ENCODE measurements at places on chromosomes 3 and 15. TPM values are rescaled to one million over a fixed set of nuclear protein-coding genes. Genes with fewer than 3 reads are reported as not detected.

SV2B gene
- total RNA-seq, result 0.15 TPM

PROK2 gene
- not detected for total RNA-seq

- no peak for DNase-seq
Observed at GRCh38 chr3:42256135-42256819, 9.7 kb downstream of the CCK start.

- no peak for DNase-seq
Observed at GRCh38 chr3:194604837-194605236, 28.4 kb downstream of the TMEM44 start.

DNA sequence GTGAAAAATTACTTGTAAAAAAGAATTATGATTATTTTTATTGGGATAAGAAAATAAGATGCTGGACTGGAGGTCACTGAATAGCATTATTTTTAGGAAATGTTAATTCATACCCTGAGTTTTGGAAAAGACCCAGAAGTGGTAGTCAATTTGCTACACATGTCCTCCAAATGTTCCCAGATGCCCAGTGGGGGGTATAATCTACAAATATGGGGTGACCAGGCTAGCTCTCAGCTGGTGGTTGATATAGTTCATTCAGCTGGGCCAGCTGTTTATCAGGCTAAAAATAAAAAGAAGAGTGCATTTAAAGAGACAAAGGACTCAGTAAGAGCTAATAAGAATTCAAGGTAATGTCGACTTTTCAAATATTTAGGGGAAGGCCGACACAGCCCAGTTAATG is 402.0 kb upstream of the GOLIM4 start:
- no peak for DNase-seq

DNA sequence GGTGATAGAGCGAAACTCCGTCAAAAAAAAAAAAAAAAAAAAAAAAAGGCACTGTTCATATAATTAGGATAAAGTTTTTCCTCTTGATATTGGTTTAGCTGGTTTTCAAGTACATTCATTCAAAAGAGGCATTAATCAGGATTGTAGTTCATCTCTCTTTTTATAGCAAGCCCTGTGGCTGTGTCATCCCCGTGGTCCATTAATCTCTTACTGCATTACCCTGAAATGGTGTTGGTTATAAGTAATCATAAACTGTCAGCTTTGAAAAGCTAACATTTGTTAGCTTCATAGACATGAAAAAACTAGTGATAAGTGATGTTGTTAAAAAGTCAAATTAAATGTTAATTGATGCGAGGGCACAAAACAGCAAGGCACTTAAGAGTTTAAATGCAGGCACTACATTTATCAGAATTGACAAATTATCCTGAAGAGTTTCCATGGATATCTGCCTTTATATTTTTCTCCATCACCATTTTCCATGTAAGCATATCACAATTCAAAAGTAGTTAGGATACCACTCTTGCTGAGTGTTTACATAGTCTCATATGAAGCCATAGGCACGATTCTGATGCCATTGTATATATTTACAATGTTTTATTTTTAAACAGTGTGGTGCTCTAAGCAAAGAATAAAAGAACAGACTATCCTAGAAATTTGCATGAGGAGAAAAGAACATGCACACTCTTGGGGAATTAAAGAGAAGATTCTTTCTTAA is 193.1 kb downstream of the OTOL1 start:
- DNase-seq, result no peak

DNA sequence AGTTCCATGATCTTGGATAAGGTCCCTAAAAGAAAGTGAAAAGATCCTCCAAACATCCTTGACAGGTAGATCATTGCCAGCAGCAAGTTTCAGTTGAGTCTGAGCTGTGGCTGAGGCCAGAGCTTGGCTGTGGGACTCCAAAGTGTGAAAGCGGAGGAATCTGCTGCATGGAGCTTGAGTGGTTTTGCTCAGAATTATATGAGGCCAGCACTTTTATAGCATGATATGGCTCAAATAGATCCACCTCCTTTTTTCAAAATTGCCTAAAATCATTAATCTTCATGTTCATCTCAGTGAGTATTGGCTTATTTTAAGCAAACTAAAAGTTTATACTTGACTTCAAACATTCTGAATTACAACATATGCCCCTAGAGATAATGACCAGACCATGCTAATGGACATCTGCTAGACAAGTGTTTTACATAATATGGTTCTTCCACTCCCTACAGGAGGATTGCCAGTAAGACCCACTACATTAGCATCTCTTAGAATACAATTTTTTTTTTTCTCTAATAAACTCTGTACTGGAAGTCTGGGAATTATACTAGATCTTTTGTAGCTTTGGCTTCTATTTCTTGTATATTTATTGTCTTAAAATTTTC is 368.1 kb downstream of the ZPLD1 start:
- DNase-seq, result no peak
